ENCODE measurements at places on chromosomes 11 and 22.

DNA sequence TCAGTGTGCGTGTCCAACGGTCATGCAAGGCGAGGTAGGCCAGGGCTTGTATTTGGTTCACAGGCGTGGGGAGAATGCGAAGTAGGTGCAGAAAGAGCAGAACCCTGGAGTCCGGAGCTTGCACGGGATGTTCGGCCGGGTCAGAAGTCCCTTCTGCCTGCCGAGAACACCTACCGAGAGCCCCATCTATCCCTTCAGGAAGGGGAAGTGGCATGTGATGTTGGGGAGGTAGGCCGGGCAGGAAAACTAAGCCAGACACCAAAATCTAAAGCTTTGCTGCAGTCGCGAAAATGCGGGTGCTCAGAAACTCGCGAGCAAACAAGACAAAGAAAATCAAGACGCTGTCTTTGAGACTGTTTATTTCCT lies 435 bp upstream of the TAF6L start:
- no peak for DNase-seq

GRCh38 chr11:61278001-61278470 lies 17.1 kb downstream of the VWCE start:
- DNase-seq, result no peak

GRCh38 chr11:104322696-104323095 lies 158.7 kb upstream of the PDGFD start:
- no peak for DNase-seq

DNA sequence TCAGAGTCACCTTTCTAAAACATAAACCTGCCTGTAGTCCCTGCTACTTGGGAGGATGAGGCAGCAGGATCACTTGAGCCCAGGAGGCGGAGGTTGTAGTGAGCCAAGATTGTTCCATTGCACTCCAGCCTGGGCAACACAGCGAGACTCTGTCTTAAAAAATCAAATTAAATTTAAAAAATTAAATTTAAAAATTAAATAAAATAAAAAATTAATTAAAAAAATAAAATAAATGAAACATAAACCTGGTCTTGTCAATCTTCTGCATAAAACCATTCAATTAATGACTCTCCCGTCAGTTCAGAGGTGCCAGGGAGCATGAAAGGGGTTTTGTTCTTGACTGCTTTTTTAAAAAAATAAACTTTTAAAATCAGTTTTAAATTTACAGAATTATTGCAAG lies 48.6 kb downstream of the CCDC83 start:
- DNase-seq, result no peak

DNA sequence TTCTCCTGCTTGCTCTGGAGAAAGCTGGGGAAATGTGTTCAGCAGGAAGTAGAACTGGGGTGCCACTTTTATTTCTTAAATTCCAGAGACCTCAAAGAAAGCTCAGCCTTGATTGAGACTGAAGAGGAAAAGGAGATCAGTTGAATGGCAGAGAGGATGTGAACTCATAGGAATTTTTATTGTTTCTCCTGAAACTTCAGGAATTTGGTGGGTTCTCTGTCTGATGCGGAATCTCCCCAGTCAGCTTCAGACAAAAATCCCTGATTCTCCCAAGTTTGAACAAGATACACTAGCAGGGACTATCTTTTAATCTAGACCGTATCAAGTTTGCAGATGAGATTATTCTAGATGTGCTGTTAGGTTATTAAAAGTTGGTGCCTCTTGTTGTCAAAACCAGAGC lies 23.0 kb downstream of the EHF start:
- DNase-seq, result no peak

DNA sequence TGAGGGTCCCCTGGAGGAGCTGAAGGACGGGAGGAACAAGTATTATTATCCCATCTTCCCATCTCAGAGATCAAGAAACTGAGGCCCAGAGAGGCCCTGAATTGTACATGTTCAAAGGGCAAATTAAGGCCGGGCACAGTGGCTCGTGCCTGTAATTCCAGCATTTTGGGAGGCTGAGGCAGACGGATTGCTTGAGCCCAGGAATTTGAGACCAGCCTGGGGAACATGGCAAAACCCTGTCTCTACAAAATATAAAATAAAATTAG lies 8.1 kb downstream of the PLA2G6 start:
- no peak for DNase-seq

DNA sequence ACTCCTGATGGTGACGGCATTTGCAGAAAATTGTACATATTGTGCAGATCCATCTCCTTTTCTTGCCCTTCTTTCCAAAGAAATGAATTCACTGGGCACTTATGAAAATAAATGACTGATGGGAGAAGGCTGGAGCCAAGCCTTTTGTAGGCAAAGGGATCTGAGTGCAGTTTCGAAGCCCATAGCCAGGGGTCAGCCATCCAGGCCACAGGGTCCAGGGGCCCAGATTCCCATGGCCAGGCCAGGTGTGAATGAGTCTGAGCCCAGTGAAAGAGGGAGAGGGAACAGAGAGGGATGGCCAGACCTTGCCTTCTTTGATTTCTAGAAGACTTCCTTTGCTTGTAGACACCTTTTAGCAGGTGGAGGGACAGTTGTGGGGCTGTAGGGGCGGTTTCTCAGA lies 209.1 kb downstream of the KIRREL3 start:
- DNase-seq, result no peak

DNA sequence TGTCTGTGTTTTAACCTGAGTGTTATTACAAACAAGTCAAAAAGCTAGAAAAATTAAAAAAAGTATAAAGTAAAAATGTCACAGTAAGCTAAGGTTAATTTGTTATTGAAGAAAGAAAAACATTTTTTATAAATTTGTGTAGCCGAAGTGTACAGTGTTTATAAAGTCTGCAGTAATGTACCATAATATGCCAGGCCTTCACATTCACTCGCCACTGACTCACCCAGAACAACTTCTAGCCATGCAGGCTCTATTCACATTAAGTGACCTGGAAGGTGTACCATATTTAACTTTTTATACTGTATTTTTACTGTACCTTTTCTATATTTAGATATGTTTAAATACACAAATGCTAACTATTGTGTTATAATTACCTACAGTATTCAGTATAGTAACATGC lies 14.7 kb upstream of the FDX1 start:
- no peak for DNase-seq

DNA sequence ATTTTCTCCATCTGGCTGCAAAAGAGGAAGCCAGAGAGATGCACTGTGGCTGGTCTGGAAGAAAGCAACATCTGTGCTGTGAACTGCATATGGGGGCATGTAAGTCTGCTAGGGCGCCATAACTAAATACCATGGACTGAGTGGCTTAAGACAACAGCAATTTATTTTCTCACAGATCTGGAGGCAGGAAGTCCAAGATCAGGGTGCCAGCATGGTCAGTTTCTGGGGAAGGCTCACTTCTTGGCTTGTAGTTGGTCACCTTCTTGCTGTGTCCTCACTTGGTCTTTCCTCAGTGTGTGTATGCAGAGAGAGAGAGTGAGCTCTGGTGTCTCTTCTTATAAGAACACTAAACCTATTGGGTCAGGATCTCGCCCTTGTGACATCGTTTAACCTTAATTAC lies 34.9 kb upstream of the POLD3 start:
- DNase-seq, result no peak

DNA sequence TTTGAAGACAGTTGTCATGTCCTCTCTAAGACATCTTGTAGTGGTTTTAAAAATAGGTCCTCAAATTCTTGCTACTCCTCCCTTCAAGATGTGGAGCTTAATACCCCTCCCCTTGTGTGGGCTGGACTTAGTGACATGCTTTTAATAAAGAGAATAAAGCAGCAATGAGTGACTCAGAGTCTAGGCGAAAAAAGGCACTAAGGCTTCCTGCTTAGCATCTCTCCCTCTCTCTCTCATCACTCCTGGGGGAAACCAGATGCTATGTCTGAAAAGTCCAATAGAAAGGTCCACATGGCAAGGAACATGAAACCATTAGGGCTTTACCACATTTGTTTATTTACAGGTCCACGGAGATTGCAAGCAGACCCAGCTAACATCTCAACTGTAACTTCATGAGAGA lies 11.7 kb downstream of the SERGEF start:
- no peak for DNase-seq

GRCh38 chr11:61958590-61958989 lies 8.4 kb downstream of the BEST1 start:
- DNase-seq, result no peak

GRCh38 chr22:48943567-48944432 lies 883.9 kb downstream of the BRD1 start:
- no peak for DNase-seq

DNA sequence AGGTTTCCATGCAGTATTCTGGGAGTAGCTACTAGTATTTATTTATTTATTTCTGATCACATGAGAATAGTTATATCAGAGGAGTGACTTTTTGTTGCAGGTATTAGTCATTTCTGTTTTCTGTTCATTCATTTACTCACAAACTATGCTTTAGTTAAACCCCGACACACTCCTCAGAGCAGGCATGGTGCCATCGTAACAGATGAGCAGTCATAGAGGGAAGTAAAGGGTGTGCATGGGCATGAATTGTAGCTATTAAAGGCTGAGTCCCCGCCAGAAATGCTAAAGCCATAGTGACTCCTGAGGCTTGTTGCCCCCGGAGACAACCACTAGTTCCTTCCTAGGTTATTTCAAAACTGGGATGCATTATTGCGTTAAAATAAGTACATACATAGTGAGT lies 10.6 kb downstream of the JHY start:
- no peak for DNase-seq

DNA sequence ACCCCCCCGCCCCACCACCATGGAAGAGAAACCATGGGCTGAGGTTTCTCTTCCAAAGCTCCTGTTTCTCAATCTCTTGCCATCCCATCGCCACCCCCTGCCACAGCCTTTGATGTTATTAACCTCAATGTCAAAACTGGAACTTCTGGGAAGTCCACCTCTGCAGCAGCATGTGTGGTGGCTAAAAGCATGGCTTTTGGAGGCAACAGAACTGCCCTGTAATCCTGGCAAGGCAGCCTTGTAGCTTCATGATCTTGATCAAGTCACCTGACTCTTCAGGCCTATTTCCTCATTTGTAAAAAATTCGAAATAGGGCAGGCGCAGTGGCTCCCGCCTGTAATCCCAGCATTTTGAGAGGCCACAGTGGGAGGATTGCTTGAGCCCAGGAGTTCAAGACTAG lies 3.5 kb upstream of the COX8A start:
- no peak for DNase-seq

- DNase-seq, result no peak
Observed at GRCh38 chr11:77723024-77723423, 85.4 kb upstream of the CLNS1A start.

DNA sequence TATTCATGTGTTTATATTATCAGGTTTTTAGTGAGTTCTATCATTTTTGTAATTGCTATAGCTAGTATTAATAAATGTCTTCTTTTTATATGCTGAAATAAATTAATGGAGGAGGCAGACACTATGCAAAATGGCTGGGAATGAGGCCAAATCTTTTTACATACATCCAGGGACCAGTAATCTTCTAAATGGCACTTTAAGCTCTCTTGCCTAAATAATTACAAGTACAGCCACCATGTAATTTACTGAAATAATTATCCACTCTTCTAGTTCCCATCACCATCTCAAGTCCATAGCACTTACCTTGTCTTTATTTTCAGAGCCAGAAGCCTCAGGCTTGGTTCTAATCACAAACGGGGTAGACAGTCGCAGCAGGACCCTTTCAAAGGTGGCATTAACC lies 79.1 kb downstream of the GUCY1A2 start:
- DNase-seq, result no peak

DNA sequence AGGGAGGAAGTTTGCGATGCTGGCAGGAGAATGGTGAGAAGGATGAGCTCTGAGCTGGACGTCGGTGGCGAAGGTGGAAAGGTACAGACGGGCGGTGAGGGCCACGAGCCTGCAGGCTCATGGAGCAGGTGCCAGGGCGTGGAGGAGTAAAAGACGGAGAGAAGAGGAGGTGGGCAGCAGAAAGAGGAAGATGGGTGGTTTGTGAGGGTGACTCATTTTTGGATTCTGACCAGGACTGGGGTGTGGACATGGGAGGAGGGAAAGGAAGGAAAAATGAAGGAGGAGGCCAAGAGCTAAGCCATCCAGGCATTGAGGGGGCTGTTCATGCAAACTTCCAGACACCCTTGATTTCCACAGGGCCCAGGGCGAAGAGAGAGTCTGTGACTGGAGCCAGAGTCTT lies 3.5 kb downstream of the ZDHHC24 start:
- no peak for DNase-seq

GRCh38 chr11:68959465-68960293 lies 21.1 kb downstream of the MRGPRD start:
- no peak for DNase-seq

DNA sequence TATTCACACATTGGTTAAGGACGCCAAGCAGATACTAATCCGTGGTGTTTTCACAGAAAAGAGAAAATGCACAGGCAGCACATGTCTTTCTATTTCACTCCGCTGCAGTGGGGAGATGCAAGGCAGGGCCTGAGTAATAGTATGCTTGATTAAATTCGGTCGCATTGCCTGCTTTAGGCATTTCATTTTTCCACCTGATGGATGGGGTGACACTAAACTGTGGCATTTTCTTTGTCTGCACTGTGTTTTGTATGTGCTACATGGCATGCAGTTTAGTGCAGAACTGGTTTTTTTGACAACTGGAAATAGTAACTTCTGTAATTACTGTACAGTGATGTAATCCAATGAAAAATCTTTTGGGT lies 94.9 kb downstream of the SLC17A6 start:
- DNase-seq, result no peak

GRCh38 chr11:105915021-105915420 lies 107.0 kb downstream of the MSANTD4 start:
- DNase-seq, result no peak

GRCh38 chr11:44467413-44467812 lies 98.0 kb upstream of the CD82 start:
- no peak for DNase-seq

DNA sequence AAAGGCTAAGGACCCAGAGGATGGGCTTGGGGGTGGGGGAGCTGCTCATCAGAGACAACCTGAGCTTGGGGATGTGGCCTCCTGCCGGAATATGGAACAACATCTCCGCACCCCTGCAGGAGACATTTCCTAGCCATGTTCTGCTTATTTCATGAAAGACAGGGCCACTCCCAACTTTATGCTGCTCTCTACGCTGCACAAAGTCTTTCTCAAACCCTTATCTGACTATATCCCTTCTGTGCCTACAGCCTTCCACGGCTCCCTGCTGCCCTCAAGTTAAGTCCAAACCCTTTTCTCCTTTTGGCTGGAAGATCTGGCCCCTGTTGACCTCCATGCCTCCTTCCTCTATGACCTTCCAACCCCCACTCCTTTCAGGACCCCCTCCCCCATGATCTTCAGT lies 562.0 kb downstream of the MN1 start:
- no peak for DNase-seq

- DNase-seq, result no peak
Observed at GRCh38 chr11:122853261-122853660, 15.0 kb downstream of the CRTAM start.
